ENCODE measurements at places on chromosomes 4 and X.
A peak's percentile ranks its signal among the peaks of the same experiment; 100 is the strongest.

GRCh38 chrX:84186603-84187532 is 1.1 kb downstream of the RPS6KA6 start:
- no peak for DNase-seq

DNA sequence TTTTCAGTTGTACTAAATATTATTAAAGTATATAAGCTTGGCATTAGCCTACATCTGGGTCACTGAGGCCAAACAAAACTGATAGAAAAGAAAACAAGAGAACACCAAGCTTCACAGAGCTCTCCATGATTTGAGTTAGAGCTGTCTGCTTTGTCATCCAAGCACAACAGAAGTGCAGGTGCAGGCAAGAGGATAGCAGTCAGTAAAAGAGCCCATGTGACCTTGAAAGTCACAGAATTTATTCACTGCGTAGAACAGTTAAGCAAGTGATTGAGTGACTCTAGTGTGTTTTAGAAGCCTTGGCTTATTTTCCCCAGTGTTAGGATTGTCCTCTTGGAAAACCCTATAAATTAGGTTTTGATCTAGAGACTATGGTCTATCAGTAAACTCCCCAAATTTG is 49.4 kb upstream of the PRDM5 start:
- DNase-seq = no peak

DNA sequence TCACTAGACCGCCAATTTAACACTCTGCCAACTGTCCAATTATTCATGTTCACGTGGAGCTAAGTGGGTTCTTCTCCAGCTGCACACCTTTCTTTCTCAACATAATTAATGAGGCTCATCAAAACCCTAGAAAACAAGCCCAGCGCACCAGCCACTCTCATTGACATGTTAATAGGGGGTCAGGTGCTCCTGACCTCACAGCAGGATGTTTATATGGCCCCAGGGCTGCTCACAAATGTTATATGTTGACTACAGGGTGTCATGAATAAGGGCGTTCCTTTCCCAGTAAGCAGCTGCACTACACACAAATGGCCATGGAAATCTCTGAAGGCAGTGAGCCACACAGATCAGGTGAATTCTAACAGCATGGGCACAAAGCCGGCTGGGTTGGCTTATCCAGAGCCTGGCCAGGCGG is 209.8 kb downstream of the MGST2 start:
- no peak for DNase-seq

GRCh38 chr4:2361366-2362265 is 56.8 kb downstream of the ZFYVE28 start:
- no peak for DNase-seq

DNA sequence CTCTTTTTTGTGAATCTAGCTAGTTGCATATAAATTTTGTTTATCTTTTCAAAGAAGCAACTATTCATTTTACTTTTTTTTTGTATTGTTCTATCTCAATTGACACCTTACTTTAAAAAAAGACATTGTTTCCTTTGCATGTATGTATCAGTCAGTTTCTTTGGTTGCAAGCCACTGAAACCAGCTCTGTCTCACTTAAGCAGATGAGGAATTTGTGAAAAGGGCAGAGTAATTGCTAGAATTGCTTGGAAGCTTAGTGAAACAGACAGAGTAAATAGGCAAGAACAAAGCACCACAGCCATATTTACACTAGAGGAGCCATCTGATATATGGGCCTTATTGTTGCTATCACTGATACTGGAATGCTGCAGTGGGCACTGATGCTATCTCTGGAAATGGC is 231.4 kb upstream of the KLF8 start:
- no peak for DNase-seq

GRCh38 chr4:113064244-113064643 is 14.8 kb downstream of the ANK2 start:
- DNase-seq = no peak

- no peak for DNase-seq
Measured at GRCh38 chr4:107631560-107631959, 88.5 kb downstream of the PAPSS1 start.

GRCh38 chr4:76550966-76551780 is 116.1 kb downstream of the SHROOM3 start:
- DNase-seq = no peak

DNA sequence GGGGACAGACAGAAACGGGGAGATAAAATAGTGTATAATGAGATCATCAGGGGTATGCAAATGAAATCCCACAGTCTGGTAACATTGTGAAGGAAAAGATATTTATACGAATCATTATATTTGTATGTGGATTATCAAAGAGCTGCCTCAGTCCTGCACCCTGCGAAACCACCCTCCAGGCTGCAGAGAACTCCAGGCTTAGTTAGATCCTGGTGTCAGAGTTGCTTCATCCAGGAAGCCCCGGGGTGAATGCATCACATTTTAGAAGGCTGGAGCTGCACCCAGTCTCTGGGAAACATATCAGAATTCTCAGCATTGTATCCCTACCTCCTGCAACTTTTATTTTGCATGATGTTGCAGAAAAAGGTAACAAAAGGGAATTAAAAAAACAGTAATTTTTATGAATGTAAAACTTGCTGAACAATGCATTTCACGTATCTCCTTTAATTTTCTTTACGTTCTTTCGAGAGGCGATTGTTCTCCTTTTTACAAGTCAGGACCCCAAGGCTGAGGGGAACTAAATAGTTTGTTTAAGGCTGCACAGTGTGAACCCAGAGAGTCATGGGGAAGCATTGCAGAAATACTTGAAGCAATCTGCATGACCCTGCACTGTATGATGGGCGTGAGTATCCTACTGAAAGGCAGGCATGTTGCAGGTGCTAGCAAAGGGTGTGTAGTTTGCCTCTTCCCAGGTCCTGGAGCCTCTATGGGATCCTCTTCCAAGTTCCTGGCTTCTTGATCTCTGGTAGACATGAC is 299.5 kb upstream of the CLNK start:
- no peak for DNase-seq

GRCh38 chrX:137969191-137969590 is 403.3 kb downstream of the ZIC3 start:
- DNase-seq = no peak

- no peak for DNase-seq
Measured at GRCh38 chrX:141936080-141936479, 32.4 kb downstream of the MAGEC1 start.

DNA sequence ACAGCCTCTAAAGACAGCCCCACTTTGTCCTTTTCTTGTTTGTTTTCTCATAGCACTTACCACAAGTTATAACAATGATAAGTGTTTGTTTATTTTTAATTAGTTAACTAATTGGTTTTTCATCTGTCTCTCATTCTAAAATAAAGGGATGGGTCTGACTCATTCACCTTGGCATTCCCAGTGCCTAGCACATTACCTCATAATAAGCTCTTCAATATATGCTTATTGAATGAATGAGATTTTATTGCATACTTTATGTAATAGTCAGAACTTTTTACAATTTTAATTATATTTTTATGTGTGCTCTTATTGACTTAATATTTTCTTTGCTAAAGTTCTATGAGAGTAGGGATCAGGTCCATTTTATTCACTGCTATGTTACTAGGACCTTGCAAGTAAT is 22.8 kb upstream of the PRKG2 start:
- DNase-seq = no peak

DNA sequence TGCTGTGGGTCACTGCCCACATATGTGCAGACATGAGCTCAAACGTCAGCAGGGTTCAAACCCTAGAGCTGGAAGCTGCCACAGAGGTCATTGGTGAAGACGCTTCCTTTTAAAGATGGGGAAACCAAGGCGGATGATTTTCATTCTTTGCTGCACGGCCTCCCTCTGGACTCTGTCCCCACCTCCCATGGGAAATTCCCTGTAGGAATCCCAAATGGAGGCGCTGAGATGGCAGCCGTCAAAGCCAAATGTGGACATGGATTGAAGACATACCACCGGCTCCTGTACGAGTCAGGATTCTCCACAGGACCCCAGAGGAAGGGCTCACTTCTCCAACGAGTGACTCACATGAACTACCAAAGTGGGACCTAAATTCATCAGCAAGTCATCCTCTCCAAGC is 286.4 kb downstream of the CRLF2 start:
- DNase-seq = no peak

GRCh38 chr4:90127223-90127705 is at the start of gene CCSER1:
Gene CCSER1, plus strand, starts transcription at chr4:90127394.
- peak; percentile 14 for DNase-seq

- no peak for DNase-seq
Measured at GRCh38 chr4:41057467-41057866, 156.9 kb downstream of the APBB2 start.

DNA sequence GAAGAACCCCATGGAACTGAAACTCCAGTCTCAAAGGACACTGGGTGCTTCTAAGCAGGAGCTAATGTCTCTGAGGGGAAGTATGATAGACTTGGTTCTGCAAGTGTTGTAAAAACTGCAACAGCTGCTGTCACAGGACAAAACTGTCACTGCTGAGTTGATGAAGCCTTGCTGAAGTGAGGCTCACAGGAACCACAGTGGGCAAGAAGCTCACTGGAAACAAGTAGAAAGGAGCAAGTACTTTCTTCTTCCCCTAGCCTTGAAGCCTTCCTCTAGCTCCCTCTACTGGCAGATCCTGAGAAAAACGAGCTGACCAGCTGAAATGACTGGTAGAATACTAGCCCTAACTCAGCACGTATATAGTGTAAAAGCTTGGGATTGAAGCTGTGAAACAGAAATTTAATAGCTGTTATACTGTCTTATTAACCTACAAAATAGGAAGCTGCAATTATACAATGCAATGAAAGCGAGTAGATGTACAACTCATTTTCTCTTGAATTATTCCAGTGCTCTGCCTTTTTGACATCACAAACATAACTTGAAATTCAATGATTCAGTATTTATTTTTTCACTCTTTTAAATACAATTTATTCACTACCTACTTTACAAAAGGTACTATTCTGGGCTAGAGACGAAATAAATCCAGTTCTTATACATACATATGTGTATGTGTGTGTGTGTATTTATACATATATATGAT is 91.4 kb downstream of the GABRB1 start:
- DNase-seq = no peak

DNA sequence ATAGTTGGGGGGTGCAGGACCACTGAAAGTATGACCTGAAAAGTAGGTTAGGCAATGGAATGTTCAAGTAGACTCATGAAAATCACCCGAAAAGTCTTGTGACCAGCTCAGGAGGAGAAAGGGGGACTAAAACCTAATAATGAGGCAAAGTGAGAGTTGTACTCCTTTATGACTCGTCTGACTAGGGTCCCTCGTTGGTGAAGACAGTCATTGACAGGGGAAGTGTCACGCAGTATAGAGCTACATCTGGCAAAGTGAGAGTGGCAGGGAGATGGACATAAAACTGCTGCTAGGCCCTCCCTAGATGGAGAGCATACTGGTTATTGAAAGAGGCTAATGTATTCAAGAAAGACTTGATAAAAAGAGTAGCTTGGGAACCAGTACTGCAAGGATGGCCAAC is 20.5 kb downstream of the OTUD6A start:
- no peak for DNase-seq

GRCh38 chrX:33183361-33183760 is 28.0 kb downstream of the DMD start:
- DNase-seq = no peak

DNA sequence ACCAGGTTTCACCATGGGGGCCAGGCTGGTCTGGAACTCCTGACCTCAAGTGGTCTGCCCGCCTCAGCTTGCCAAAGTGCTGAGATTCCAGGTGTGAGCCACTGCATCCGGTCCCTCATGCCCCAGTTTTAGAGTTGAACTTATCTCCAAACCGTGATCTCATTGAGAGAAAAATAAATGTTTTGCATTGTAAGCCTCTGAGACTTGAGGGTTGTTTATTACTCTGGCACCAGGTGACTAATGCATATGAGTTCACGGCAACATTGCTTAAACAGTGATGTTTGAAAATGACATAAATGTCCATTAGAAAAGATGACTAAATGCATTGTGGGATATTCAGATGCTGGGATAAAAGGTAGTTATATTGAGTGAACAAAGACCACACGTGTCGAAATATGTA is 22.9 kb upstream of the FAT1 start:
- no peak for DNase-seq

DNA sequence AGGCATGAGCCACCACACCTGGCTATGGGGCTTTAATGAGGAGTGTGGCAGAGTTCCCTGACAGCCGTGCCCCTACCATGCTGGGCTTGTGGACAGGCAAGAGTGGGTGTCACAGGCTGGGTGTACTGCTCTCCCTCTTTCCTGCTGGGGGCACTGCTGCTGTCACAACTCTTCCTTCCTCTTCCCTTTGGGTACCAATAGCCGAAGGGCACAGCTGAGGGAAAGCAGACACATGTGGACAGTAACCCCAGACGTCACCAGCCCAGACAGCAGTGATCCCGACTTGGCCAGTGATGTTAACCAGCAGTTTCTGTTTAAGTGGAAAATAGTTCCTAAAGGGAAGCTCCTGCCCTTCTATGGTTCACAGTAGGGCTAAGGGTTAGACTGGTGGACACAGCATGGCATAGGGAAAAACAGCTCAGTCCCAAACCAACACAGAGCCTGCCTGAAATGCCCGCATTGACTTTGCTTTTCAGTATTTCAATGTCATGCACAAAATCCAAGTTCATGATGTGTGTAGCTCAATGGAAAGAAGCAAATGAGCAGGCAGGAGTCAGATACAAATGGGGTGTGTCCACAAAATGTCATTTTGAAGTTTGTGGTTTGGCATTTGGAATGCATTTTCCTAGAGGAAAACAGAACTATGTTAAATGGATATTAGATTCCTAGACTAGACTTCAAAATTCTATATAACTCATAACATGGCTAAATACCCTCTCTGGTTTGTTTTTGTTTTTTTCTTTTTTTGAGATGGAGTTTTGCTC is 24.9 kb upstream of the DDX3X start:
- DNase-seq = no peak

GRCh38 chr4:16202598-16202997 is 23.7 kb downstream of the TAPT1 start:
- DNase-seq = no peak

- no peak for DNase-seq
Measured at GRCh38 chr4:1940566-1940965, 68.2 kb downstream of the NELFA start.

DNA sequence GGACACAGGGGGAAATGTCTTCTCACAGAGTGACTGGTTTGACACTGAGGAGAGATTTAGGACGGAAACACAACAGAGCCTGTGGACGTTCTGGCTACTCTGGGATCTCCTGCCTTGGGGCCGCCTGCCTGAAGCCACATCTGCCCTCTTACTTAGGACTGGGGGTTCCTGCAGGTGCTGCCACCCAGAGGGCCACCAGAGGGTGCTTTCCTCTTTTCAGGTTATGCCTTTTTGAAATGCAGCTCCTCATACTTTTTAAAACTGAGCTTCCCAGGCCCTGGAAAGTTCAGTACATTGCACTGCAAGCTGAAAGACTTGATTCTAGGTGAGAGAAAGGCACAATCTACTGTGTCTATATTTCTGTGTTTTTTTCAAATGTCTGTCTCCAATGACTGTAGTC is 92.2 kb upstream of the PGRMC2 start:
- no peak for DNase-seq

GRCh38 chr4:142705820-142706219 is 140.3 kb downstream of the INPP4B start:
- no peak for DNase-seq

- no peak for DNase-seq
Measured at GRCh38 chrX:13043138-13043537, 1.3 kb downstream of the FAM9C start.

DNA sequence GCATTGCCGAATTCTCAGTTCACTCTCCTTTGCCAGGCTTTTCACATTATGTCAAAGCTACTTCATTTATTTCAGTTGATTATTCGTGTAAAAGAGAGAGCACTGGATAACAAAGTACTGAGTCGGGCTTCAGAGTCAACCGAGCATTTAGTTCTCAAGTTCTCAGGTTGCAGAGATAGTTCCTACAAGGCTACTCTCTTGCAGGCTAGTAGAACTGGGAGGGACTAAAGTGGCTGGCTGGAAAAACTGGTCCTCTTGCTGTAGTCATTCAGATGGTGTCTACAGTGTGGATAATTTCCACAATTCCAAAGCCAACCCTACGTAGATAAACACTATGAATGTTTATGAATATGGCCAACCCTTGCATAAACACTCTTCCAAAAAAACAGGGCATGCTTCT is 4.6 kb upstream of the CCNG2 start:
- DNase-seq = no peak
